ENCODE measurements at places on chromosomes 1 and 21.

- no peak for DNase-seq
Measured at GRCh38 chr1:109623601-109624161, 4.0 kb downstream of the AMPD2 start.

- DNase-seq: no peak
Measured at GRCh38 chr21:44790368-44790767, 11.3 kb downstream of the UBE2G2 start.

- no peak for DNase-seq
Measured at GRCh38 chr1:178941261-178941689, 70.4 kb upstream of the ANGPTL1 start.

- no peak for DNase-seq
Measured at GRCh38 chr1:171606402-171606941, 15.6 kb upstream of the MYOCOS start.

DNA sequence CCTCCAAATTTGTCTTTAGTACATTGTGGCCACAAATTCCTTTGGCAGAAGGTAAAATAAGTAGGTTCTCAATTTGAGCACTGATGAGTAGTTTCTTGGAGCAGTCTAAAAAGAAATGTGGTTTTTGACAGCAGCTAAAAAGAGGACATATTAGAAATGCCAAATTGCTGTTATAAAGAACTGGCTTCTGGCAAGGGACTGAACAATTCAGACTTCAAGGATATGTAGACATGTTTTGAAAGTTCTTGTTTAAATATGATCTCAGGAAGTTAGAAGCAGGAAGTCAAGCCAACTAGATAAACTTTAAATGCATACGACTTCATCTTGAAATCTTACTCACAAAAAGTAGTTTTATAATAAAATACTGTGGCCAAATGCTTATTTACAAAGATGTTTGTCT is 18.8 kb downstream of the C1orf52 start:
- DNase-seq: no peak

DNA sequence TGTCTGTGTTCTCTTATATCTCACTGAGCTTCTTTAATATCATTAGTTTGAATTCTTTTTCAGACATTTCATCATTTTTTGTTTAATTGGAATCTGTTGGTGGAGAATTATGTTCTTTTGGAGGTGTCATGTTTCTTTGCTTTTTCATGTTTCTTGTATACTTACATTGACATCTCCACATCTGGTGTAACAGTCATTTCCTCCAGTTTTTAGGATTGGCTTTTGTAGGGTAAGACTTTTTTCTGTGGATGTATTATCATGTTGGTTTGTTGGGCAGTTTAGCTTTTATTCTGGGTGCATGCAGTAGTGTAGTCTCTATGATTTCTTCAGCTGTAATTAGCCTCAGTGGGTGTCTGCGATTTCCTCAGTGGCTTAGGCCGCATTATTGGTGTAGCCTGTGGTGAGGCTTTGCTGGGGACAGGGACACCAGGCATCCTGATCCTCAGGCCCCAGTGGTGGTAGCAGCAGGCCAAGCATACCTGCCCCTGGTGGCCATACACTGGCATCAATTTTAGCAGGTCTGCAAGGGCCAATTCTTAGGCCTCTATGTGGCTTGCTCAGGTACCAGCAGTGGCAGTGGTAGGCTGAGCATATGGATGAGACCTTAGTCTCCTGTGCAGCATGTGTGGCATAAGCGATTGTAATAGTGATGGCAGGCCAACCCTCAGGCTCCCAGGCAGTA is 77.6 kb upstream of the SAMD13 start:
- no peak for DNase-seq

DNA sequence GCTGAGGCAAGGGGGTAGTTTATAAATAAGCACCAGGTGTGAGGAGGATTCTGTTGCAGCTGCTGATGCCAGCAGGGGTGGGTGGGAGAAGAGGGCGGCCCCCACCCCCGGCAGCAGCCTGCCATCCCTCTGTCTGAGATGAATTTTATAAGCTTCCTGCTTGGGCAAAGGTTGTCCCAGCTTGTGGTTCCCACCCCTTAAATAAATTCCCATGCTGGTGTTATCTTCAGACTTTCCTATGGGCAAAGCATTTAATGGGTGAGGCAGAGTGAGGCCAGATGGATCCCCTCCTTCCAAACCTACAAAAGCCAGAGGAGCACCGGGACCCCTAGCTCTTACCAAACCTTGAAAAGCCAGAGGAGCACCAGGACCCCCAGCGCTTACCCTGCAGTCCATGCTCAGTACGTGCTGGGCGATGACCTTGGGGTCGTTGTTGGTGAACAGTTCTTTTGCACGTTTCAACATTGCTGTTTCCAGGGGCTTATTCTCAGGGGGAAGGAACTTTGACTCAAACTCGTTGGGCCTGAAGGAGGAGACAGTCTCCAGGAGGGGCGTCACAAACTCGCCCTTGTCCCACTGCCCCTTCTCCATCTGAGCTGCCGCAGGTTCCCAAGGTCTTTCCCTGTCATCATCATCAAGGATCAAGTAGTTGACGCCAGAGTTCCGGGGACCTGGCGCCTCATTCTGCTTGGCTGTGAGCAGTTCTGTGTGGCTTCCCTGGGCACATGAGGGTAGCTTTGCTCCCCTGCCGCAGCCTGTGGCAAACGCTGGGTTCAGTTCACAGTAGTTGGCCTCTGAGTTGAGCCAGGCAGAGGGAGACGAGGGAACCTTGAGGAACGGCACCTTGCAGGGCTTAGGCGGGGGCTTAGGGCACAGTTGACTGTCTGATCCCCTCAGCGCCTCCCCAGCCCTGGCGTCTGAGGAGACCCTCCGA is 99.5 kb downstream of the BCAR3 start:
- no peak for DNase-seq

- DNase-seq: no peak
Measured at GRCh38 chr1:192810253-192810880, 1.5 kb downstream of the RGS2 start.

- no peak for DNase-seq
Measured at GRCh38 chr1:199405634-199406196, 621.8 kb upstream of the NR5A2 start.

DNA sequence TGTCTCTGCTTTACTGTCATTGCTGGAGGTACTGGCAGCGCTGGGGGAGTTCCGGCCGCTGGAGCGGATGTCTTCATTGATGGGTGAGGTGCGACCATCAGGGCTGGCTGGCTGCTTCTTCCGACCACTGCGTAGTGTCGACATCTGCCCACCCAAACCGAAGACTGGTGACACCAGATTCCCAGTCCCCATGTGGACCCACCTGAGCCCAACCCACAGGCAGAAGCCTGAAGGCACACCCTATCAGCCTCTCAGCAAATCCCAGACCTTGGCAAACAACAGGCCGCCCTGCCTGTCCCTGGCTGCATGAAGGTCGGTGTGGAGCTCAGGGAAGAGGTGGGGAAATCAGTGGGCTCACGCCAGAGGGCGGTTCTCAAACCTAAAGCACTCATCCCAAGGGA is 44.8 kb downstream of the SLC45A1 start:
- no peak for DNase-seq

DNA sequence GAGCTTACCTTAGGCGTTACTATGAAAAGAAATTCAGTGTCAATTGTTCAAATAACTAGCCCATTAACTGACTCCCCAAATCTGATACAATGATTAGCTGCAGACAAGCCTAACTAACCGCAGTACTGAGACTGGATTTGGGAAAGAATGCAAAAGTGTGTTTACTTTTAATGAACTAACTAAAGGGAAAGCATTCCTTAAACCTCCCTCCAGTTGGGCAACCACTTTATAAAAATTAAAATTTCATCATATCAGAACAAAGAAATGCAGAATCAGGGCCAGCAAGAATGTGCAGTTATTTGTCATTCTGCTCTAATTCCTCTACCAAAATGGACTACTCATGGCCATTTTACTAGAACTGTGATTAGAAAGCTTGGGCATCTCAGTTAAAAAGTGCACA is 11.7 kb upstream of the NR5A2 start:
- no peak for DNase-seq

GRCh38 chr1:225980005-225980836 is 18.9 kb downstream of the SDE2 start:
- DNase-seq: no peak

GRCh38 chr1:236353813-236354212 is 40.3 kb upstream of the EDARADD start:
- DNase-seq: no peak

GRCh38 chr1:179550746-179551682 is 24.7 kb downstream of the NPHS2 start:
- no peak for DNase-seq

GRCh38 chr21:16309250-16309971 is 579.6 kb downstream of the USP25 start:
- DNase-seq: no peak

GRCh38 chr1:58919959-58920321 is 136.1 kb upstream of the JUN start:
- DNase-seq: no peak

GRCh38 chr1:197302775-197303174 is 34.7 kb downstream of the CRB1 start:
- DNase-seq: no peak

- no peak for DNase-seq
Measured at GRCh38 chr1:173187671-173188237, 19.4 kb downstream of the TNFSF4 start.

DNA sequence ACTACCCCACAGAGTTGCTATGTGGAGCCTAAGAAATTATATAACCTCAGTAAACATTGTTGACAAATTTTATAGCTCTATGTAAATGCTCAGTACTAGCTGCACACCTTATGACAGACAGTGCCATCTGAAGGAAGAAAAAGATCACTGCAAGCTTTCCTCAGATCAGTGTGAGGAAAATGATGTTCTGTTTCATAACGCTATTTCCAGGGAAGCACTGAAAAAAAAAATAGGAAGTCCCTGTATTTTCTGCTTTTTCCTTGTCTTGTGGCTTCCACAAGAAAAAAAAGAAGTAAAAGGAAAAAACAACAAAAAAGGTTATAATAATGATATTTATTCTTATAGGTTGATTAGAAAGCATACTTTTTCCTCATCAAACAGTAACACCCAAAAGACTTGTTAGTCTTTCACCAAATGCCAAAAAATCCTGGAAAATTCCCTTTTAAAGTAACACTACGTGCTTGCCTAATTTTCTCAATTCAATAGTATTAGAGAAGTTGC is 23.2 kb downstream of the LYST start:
- DNase-seq: no peak

DNA sequence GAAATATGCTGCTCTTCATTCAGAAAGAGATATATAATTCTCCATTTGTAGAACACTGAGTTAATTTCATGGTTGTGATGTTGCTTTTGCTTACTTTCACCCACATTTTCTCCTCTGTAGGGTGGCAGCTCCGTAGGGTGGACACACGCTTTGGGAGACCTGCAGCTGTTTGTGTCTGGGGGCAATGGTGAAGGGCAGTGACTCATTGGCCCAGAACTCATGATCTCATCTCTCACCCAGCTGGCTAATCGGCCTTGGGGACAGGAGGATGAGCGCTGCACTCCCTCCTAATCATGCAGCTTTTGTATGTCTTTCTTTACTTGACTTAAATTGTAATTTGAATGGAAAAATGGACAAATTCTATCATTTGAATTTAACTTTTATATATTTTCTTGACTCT is 9.6 kb downstream of the DISC1 start:
- no peak for DNase-seq

GRCh38 chr21:21688889-21689288 is 690.7 kb downstream of the NCAM2 start:
- DNase-seq: no peak

- no peak for DNase-seq
Measured at GRCh38 chr1:66388913-66389312, 145.0 kb upstream of the SGIP1 start.

DNA sequence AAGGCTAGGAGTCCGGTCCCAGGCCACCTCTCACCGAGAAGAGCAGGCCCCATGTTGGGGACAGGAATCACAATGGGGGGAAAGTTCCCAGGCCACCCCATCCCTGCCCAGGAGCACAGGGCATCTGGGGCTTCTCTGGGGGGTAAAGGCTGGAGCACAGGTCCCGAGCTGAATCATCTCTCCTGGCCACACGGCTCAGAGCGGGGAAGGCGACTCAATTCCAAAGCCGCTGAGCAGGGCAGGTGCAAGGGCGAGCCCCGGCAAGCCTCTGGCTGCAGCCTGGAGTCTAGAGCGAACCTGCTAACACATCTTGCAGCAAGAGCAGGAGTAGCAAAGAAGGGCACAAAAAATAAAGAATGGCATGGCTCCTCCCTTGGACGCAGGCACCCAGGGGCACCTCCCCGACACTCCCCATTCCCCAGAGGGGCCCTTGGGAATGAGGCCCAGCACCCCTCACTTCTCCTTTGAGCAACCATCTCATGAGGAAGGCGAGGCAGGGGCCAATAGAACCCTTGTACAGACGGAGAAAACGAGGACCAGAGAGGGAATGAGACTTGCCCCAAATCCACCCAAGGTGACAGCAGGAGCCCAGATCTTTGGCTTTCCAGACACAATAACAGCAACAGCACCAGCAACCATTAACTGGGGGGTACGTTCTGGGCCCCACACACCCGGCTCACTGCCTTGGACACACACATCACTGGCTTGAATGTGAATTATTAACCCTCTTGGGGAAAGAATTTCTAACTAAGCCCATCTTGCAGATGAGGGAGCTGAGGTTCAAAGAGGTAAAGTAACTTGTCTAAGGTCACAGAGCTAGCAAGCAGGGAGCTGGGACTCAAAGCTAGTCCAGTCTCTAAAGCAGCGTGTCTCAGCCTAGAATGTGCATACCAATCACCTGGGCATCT is 20.7 kb upstream of the ALDH4A1 start:
- DNase-seq: no peak

GRCh38 chr1:71045463-71046028 is 2.1 kb downstream of the PTGER3 start:
- DNase-seq: no peak

Data from activated CD4-positive, alpha-beta T cell treated with anti-CD3 and anti-CD28 coated beads, Interleukin-10, Interleukin-2, amounts not matched to agents 100 ng/mL and 50 ng/mL, durations not matched to agents 16 hours and 8 hours (primary cell).